ENCODE measurements at places on chromosomes 1 and 21. TPM values are rescaled to one million over a fixed set of nuclear protein-coding genes. Genes with fewer than 3 reads are reported as not detected.
A peak's percentile ranks its signal among the peaks of the same experiment; 100 is the strongest.

- DNase-seq: no peak
Observed at GRCh38 chr1:9426291-9426711, 113.0 kb upstream of the SLC25A33 start.

- DNase-seq: peak; percentile 52
Observed at GRCh38 chr1:186722711-186723309, 42.6 kb upstream of the PTGS2 start.

DNA sequence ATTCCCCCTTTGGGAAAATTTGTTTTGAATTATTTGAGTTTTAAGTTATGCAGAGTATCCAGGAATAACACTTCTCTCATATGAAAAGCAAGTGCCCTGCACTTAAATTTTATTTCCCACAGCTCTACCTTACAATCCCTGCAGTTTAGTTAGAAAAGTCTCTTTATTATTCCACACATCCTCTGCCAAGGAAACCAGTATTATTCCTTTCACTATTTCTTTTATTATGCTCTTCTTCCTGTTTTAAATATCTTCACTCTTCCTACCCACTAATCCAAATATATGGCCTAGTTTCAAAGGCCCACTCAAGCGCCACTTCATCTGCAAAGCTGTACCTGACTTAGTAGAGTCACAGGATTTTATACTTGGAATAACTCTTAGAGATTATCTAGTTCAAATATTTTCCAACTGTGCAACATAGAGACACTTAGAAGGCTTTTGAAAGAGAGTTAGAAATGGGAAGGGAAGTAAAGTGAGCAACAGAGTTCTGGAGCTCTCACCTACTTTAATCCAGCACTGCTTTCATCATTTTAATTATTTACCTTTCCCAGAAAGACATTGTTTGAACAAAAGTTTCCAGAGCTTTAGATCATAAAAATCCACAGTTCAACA lies 97.2 kb upstream of the LYPLAL1 start:
- DNase-seq: no peak

DNA sequence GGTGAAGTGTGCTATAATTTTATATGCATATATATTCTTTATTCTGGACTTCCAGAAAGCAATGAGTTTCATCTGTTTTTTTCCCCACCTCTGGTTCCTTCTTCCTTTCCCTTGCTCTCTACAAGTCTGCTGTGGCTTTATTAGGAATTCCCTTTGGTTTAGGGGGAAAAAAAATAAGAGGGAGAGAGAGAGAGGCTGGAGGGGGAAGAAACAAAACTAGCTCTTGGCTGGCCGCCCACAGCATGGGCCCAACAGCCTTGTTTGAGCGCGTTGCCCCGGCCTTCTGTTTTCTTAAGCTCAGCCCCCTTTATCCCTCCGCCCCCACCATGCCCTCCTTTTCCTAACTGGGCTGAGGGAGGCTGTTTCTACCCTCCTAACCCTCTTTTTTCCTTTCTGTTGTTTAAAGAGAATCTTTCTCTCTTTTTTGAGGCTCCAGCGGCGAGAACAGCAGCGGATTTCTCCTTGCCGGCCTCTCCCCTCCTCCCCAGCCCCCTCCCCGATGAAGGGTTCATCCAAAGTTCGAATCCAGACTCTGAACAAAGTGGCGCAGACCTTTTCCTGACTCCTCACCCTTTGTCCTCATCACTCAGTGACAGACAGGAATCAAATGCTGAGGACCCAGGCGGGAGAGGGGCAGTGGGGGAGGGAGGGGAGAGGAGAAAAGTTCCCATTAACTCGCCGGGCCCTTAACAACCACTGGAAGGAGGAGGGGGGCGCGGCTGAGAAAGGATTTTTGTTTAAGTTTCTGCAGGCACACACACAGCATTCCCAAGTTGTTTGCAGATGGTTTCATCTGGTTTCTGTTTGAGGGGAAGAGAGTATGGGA lies 29.7 kb downstream of the PBX1 start:
- peak; percentile 77 for DNase-seq

DNA sequence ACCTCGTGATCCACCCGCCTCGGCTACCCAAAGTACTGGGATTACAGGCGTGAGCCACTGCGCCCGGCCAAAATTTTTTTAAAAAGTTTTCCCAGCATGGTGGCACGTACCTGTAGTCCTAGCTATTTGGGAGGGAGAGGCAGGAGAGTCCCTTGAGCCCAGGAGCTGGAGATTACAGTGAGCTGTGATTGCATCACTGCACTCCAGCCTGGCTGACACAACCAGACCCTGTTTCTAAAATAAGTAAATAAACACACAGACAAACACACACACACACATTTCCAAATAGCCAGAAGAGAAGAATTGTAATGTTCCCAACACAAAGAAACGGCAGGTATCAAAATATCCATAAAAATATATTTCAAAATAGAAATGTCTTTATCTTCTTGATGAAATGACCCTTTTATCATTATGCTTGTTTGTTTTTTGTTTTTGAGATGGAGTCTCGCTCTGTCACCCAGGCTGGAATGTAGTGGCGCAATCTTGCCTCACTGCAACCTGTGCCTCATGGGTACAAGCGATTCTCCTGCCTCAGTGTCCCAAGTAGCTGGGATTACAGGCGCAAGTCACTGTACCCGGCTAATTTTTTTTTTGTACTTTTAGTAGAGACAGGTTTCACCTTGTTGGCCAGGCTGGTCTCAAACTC lies 9.3 kb downstream of the HES2 start:
- DNase-seq: no peak

- no peak for DNase-seq
Observed at GRCh38 chr1:4132352-4133296, 232.6 kb upstream of the C1orf174 start.

DNA sequence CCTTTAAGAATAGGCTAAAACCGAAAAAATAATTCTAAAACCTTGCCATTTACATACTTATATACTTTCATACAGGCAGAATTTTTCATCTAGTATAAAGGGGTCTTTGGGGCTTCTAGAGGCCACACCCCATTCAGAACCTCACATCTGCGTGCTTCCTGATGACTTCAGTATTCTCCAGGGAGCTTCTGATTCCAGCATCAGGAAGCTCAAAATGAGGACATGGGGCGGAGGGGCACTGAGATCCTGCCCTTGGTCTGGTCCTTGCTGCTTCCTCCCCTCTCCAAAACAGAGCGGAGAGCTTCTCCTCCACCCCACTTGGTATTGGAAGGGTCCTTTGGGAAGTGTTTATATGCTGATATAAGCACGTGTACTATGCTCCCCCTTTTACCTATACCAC lies 13.8 kb downstream of the PAX7 start:
- no peak for DNase-seq

DNA sequence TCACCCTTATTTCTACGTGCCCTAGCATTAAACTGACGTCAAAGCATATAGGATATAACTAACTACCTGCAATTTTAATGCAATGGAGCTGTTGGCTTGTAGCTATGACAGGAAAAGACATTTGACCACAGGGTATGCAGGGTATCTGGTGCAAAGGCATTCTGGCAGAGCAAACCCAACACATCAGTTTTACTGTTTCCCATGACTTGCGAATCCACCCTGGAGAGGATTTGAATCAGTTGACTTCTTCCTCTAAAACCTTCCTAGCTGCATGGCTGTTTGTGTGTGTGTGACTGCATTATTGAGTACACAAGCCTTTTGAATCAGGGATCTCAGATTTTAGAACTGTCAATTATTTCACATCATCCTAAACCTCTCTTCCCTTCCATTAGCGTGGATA lies 41.7 kb upstream of the SYT14 start:
- DNase-seq: peak; percentile 33

- no peak for DNase-seq
Observed at GRCh38 chr1:52852854-52853253, 10.3 kb downstream of the ZYG11A start.

TMPRSS2 gene
- not detected for total RNA-seq

NBPF4 gene
- not detected for total RNA-seq

TRNP1 gene
- total RNA-seq: 68.6 TPM

PPIAL4G gene
- not detected for total RNA-seq

DDR2 gene
- total RNA-seq: 245 TPM
